SK-MEL-5 (cell line): ENCODE measurements at places on chromosomes 11 and 22. TPM values are rescaled to one million over a fixed set of nuclear protein-coding genes. Genes with fewer than 3 reads are reported as not detected.
A peak's percentile ranks its signal among the peaks of the same experiment; 100 is the strongest.

FAM111B gene
- 6.8 and 7.2 TPM in 2 replicates for total RNA-seq

MS4A6E gene
- not detected in 2 replicates for total RNA-seq

OR52J3 gene
- total RNA-seq = not detected in 2 replicates

KCNK4 gene
- not detected in 2 replicates for total RNA-seq

SCARF2 gene
- total RNA-seq = 15.3 and 17.0 TPM in 2 replicates

ALDH3B1 gene
- 2.4 and 3.5 TPM in 2 replicates for total RNA-seq

NFAM1 gene
- not detected in 2 replicates for total RNA-seq

GRCh38 chr22:32776802-32777201 is 24.7 kb upstream of the TIMP3 start:
- DNase-seq = peak; percentile 55

GRCh38 chr11:30873924-30874610 is 287.9 kb upstream of the MPPED2 start:
- DNase-seq = peak; percentile 57

DNA sequence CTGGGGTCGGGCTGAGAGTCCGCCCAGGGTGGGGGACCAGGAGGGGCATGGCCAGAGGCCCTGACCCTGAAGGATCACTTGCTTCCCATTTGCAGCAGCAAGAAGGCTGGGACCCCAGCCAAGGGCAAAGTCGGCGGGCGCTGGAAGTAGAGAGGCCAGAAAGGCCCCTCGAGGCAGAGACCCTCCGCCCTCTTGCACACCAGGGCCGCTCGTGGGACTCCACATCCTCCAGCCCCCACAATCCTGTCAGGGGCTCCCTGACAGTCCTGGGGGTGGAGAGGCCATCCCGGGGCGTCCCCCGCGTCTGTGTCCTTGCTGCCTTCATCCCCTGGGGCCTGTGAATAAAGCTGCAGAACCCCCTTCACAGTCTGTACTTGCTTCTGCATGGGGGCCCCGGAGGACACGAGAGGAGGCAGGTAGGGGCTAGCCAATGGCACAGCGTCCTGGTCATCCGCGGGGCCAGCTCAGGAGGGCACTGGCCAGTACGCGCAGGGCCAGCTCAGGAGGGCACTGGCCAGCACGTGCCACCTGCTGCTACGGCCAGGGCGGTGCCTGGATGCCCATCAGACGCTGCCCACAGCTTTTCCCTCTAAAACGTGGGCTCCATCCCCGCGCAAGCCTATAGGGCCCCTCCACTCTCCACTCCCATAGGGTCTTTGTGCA is 8.7 kb upstream of the MRPL23 start:
- no peak for DNase-seq

GRCh38 chr22:44442851-44443595 is 55.0 kb downstream of the RTL6 start:
- DNase-seq = no peak

DNA sequence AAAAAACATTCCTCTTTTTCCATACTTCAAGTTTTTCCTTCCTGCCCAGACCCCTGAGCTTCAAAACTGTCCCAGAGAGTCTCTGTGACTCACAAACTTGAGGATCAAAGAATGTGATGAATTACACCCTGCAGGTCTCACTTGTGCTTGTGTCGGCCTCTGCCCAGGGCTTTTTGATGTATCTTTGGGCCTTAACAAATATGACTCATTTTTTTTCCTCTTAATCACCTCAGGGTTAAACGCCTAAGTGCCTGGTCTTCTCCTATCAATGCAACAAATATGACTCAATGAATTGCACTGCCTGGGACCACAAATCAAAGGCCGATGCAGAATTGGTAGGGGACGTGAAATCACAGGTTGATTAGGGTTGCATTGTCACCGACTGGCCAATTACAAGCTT is 267.7 kb downstream of the LARGE1 start:
- DNase-seq = no peak

DNA sequence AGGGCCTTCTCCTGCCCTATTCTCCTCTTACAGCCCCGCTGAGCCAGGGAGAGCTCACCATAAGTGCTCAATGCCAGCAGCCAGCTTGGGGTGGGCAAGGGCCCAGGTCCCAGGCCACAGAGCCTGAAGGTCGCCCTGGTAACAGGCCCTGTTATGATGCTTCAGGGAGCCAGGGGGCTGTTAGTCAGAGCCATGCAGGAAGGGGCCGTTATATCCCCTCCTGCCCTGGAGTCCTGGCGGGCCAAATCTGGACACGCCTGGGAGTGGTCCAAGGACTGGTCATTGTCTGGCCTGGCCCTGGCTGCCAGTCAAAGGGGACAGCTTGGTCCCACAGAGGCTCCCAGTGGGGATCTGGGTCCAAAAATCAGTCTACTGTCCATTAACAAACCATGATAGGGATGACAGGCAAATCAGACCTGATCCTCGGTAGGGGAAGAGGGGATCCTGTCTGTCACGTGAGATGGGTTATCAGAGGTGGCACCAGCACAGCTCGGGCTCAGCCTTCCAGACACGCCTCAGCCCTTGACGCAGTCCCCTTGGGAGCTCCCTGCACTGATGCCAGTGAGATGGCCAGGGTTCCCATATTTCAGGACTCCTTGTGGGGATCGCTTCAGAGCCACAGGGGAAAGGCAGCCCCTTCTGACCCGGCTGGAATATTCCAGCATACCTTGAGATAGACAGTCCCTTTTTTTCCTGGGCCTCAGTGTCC is 55.9 kb downstream of the LRRC32 start:
- DNase-seq = no peak

DNA sequence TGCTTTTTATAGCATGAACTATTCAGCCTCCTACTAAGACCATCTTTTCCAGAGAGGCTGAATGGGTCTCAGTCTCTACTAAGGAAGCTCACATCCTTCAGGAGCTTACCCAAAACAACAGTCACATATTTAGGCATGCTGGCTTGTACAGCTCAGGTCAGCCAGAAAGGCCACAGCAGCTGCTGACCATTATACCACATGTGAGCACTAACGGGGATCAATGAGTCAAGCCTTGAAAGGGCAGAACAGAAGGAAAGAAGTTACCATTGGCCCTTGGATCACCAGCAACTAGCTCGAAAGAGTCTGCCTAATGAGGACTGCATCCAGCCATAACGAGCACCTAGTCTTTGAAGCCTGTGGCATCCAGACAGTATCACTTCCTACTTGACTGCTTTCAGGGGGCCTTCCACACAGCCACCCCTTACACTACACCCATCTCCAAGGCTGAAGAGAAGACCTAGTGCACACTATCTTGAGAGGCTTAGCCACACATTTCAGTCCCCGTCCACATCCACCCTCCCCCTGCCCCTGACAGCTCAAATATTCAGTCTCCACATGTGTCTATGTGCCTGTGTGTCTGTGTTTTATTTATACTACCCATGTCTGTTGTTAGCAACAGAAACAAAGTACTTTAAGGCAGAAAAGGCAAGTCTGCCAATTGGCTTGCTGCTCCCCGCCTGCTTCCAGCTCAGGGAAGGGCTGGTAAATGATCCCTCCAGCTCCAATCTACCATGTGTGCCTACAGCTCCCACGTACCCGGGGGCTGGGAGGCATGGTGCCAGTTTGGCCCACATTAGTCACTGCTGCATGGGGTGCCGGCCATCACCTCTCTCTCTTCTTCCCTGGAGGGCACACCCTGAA is 95.5 kb downstream of the RPL27A start:
- no peak for DNase-seq

GRCh38 chr11:78417888-78418583 is 416 bp upstream of the GAB2 start:
- peak; percentile 69 for DNase-seq

DNA sequence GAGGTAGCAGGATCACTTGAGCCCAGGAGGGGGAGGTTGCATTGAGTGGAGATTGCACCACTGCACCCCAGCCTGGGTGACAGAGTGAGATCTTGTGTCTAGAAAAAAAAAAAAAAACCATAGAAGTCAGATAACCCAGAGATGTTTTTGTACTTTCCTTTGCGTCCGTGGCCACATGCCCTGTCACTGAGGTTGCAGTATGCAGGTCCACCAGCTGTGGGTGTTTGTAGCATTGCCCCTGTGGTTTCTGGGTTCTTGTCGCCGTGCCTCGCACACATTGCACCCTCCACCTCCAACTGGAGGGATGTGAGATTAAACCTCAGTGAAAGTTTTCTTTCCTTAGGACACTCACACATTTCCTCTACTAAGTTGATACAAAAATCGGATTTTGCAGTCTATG is 70.3 kb downstream of the TNRC6B start:
- no peak for DNase-seq

DNA sequence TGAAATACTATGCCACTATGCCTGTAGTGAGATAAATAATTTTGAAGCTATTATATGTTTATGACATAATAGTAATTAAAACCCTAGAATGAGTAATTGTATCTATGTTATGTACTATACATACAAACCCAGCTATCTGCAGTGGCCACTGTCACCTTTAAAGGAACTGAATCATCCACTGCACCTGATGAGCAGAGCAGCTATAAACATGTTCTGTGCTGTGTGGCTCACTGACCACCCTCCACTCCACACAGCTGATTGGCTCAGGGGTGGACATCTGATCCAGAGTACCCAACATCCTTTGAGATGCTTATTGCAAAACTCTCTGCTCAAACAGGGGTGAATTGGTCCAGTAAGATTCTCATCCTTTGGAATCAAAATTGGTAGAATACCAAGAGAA is 19.2 kb upstream of the RRAS2 start:
- DNase-seq = no peak

DNA sequence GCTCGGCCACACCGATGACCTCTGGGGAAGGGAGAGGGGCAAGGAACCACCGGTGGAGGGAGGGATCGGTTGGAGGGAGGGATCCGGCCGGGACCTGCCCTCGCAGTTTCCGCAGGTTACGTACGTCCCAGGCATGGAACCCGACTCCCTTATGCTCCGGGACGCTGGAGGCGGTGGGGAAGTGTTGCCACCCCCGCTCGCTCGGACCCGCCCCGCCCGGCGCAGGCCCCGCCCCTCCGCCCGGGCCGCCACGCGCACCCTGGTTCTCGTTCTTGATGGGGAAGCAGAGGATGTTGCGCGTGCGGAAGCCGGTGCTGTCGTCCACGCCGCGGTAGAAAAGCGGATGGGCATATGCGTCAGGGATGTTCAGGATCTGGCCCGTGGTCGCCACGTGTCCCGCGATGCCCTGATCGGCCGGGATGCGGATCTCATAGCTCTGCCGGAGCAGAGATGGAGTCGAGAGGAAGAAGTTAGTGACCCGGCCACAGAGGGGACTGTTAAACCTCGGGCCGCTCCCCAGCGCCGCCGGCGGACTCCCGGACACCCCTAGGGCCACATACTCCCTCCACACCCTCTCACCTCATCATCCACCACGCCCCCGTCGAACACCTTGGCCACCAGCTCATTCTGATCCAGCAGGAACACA is 89.8 kb downstream of the PDE2A start:
- DNase-seq = no peak

- no peak for DNase-seq
These were observed 77.4 kb upstream of the CRYBB3 start for GRCh38 chr22:25122136-25122764.

DNA sequence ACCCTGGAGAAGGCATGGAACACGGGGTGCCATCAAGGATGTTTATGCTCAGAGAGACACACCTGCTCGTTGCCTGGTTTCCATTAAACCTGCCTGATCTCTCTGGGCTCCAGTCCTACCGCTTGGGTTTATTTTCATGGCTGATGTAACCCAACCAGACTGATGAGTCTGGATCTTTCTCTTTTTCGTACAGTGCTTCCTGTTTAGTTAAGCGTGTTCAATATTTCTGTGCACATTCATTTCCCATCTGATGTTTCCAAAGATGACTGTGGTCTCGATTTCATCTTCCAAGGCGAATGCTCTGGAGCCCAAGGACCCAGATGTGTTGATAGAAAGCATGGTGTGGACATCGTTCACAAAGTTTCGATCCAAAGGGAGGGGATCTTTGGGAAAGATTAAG is 84.3 kb downstream of the SNX19 start:
- no peak for DNase-seq
